Stimulated activated CD8-positive, alpha-beta memory T cell treated with anti-CD3 and anti-CD28 coated beads, Interleukin-4, amount 100 ng/mL, for 24 hours (primary cell): ENCODE measurements at places on chromosomes 12 and 14.

DNA sequence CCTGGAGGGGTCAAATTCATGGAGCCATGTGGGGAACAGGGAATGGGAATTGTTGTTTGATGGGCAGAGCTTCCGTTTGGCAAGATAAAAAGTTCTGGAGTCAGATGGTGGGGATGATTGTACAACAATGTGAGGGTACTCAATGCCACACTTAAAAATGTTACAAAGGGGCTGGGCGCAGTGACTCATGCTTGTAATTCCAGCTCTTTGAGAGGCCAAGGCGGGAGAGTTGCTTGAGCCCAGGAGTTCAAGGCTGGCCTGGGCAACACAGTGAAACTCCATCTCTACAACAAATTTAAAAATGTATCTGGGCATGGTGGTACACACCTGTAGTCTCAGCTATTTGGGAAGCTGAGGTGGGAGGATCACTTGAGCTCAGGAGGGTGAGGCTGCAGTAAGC is 66.0 kb upstream of the DIO3 start:
- no peak for DNase-seq

DNA sequence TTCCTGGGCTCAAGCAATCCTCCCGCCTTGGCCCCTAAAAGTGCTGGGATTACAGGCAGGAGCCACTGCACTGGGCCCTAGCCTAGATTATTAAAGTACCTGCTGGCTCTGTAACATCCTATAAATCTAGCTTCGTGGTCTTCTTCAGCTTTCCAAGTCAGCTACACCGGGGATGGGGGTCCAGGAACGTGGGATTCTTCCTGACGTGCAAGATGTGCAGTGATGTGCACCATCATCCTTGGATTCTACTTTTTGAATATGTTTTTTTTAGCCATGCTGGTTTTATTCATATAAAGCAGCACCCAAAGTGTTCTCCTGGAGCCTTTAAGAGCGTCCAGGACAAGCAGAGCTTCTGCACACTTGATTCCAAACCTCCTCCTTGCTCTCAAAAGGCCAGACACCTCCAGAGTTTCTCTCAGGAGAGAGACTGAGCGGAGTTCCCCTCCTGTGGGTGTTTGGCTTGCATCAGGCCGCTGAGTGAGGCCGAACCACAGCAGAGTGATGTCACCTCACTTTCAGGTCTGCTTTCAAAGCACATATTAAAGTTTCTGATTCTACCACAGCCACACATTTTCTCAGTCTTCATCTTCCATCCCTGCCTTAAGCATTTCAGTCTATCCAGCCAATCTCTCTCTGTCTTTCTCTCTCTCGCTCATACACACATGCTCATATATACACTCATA is 33.4 kb downstream of the VCPKMT start:
- peak; percentile 74 for DNase-seq

- DNase-seq: no peak
Measured at GRCh38 chr12:54933376-54933775, 51.2 kb downstream of the TESPA1 start.

- DNase-seq: no peak
Measured at GRCh38 chr14:65354715-65355114, 57.8 kb upstream of the FUT8 start.

DNA sequence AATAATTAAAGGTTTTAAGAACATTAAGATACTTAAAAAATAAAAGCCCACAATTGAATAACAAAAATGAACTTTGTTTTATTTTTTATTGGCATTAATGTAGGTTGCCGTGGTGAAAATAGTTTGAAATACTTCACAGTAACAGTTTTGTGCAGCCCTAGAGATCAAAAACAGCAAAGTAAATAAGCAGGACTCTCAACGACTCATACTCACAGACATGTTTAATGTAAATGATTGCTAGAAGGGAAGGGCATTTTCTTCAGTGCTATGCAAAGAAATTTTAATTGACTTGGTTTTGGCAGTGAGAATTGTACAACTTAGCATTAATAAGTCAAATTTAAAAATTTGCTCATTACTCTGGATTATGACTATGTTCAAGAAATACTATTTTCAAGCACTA is 16.0 kb downstream of the TRMT5 start:
- DNase-seq: no peak

DNA sequence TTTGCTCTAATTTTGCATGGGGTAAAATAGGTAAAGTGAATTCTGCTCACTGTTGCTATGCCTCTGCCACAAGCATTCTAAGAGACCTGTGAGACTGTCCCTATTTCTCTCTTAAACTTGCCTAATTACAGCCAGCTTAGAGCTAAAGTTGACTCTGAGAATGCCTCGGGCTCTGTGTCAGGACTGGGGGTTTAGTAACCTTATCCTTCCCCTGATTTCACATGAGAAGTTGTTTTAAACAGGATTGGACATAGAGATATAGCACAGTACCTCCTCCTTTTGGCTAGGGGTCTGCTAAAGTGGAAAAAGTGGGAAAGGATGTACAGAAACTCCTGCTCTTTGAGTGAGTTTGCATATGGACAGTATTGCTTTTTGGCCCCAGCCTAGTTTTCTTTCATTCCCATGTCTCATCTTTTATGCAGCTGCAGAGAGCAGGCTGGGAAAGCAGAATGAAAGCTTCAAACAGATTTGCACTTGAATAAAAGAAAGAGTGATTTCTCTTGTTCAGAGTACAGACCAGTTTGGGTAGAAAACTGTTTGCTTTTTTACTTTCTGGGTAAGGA is 122.0 kb downstream of the RAD51B start:
- no peak for DNase-seq

- DNase-seq: no peak
Measured at GRCh38 chr12:124861492-124861891, 2.2 kb downstream of the SCARB1 start.

GRCh38 chr12:28879379-28879778 is 269.7 kb upstream of the FAR2 start:
- DNase-seq: no peak

GRCh38 chr12:65123435-65124063 is 2.4 kb upstream of the WIF1 start:
- DNase-seq: no peak

GRCh38 chr14:81298911-81299310 is 78.2 kb upstream of the GTF2A1 start:
- DNase-seq: no peak

DNA sequence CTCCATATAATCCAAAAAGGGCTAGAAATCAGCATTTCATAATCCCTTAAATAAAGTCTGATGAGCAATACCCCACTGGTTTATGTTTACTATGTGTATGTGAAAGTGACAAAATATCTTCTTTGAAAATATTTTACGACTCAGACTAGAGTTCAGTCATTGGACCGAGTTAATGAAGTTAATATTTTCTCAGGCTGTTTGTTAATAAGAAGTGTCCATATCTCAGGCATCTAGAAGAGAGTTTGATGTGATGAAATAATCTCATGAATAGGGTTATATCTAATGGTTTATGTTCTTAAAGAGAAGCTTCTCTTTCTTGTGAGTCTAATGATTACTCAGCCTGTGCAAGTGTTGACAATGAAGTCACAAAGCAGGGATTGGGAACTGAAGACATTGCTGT is 51.8 kb downstream of the WIF1 start:
- no peak for DNase-seq

GRCh38 chr14:22407033-22407432 is 182.0 kb downstream of the DAD1 start:
- DNase-seq: no peak

- no peak for DNase-seq
Measured at GRCh38 chr12:50566066-50566465, 61.3 kb downstream of the DIP2B start.

GRCh38 chr14:77372304-77372841 is 4.5 kb downstream of the TMED8 start:
- DNase-seq: no peak

DNA sequence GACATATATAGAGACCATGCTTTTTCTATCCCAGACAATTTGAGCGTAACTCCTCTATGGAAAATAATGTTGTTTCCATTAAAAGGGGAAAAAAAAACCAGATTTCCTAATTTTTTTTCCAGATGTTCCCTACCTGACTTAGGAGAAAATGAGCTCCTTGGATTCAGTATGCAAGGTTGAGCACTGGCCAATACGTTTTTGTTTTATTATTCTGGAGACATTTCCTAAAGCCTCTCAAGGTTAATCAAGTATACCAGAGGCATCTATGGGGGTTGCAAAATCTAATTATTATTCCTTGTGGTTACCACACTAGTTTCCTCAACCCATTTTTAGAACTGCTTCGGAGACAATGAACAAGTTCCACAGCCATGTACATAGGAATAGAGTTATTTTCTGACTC is 291.3 kb downstream of the SLC16A7 start:
- no peak for DNase-seq

GRCh38 chr14:33992274-33993007 is 41.6 kb upstream of the EGLN3 start:
- no peak for DNase-seq

DNA sequence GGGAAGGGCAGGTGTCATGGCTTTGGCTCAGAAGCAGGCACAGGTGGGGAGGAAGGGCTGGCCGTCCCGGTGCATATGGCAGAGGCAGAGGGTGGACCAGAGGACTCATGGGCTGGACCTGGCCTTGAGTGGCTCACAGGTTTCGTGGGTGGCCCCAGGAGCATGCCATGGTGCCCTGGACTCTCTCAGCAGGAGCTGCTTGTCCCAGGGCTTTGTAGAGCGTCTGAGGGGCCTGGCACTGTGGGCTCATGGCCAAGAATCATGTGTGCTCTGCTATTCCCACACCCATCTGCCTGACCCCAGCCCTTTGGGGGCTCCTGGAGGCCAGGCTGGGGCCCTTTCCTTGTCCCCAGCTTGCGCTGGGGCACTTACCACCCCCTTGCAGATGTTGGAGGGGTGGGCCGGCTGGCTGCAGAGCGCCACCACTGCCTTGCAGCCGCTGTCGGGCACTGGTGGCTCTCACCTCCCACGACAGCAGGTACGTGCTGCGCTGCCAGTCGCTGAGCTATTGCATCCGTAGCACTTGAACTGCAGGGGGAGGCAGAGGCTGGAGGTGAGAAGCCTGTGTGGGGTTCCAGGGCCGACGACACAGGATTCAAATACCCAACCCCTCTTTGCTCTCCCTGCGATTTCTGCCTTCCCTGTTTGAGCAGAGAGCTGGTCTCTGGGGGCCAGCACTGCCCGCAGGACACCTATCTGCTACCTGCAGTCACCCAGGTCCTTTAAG is 187.4 kb upstream of the PRMT8 start:
- DNase-seq: no peak

DNA sequence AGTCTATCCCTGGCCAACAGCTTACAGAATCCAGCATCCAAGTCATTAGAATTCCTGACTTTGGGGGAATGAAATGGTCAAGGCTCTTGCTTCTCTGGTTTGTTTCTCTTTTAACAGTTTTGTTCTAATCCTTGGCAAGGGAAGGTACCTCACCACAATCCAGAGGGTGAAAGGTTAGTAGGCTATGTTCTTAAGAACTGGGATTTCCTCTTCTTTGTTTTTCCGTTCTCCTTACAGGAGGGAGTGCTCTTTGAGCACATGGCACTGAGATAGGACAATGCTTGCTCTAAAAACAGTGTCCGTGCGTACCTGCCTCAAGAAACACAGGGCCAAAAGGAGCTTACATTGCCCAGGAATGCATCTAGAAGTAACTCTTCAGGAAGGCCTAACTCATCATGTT is 156.6 kb downstream of the GCH1 start:
- no peak for DNase-seq

GRCh38 chr14:77303417-77304156 is 17.1 kb downstream of the POMT2 start:
- DNase-seq: no peak

DNA sequence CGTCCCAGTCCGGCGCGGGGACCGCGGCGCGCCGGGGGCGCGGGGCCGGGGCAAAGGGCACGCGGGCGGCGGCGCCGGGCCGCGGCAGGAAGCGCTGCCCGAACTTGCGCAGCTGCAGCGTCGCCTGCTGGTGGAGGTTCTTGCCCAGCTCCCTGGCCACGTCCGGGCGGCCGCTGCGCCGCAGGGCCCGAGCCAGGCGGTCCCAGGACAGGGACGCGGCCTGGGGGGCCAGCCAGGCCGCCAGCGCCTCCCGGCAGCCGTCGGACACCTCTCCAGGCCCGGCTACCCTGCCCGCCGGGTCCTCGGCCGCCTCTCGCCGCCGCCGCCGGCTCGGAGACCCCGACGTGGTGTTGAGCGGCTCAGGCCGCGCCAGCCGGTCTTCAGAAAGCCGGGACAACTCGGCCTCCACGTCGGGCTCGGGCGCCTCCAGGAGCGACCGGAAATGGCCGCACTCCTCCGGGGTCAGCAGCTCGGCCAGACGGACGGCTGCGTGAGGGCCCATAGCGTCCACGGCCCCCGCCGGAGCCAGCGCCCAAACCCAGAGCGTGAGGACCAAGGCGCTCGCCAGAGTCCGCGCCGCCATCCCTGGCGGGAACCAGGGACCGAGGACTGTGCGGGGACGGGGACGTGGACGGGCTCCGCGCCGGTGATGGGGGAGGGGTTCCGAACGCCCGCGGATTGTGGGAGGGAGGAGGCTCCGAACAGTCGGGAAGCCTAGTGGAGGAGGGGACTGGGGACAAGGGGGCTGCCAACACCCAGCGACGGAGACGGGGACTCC is 34.0 kb downstream of the FIGNL2 start:
- DNase-seq: peak; percentile 58

- DNase-seq: no peak
Measured at GRCh38 chr14:83757916-83758315, 1772.0 kb upstream of the FLRT2 start.

DNA sequence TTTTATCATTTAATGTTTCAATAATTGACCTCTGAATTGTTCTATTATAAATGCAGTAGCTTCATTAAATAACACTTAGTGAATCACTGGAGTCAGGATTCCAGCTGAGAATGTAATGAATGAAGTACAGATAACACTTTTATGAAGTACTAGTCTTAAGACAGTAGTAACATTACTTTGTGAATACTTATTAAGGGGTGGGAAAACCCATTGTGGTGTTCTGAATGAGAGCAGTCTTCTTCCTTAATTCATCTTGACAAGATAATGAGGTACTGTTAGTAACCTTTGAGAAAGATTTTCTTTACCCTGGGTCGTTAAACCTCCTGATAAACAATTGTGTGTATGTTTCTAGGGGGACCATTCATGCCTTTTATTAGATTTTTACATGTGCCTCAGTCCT is 12.7 kb downstream of the NUP107 start:
- no peak for DNase-seq

DNA sequence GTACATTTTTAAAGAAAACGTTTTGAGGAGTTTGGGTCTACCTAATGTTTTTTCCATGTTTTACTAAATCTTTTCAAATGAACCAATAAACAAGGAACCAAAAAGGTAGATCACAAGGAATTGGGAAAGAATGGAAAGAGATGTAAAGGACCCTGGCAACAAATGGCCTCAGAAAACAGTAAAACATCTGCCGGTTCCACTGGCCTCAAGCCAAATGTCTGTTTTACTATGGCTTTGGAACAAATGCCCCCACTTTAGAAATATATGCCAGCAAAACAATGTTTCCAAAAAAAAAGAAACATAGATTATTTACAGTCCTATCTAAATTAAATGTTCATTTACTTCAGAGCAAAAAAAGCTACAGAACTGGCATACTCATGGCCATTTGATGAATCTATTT is 3.0 kb downstream of the TRMT5 start:
- DNase-seq: no peak
